Naive thymus-derived CD4-positive, alpha-beta T cell (primary cell): ENCODE measurements at places on chromosomes 6 and 20. TPM values are rescaled to one million over a fixed set of nuclear protein-coding genes. Genes with fewer than 3 reads are reported as not detected.

The TREML1 gene
- total RNA-seq = not detected in 2 replicates

The CCDC170 gene
- total RNA-seq = not detected

The TNF gene
- total RNA-seq = 23.6 TPM

The RIMS1 gene
- not detected for total RNA-seq

The KCNB1 gene
- 0.15 and 0.58 TPM in 2 replicates for total RNA-seq

The THBD gene
- 14.6 TPM for total RNA-seq

The TMEM244 gene
- not detected for total RNA-seq

The MYB gene
- 16.5 TPM for total RNA-seq

The GSTA4 gene
- 2.6 TPM for total RNA-seq

The ULBP1 gene
- not detected for total RNA-seq

The HS3ST5 gene
- not detected for total RNA-seq

The KIAA0408 gene
- total RNA-seq = 0.64 TPM

GRCh38 chr6:79461205-79461604 is 76.0 kb downstream of the LCA5 start:
- no peaks in the 10 kb centered on the region for H3K27me3 ChIP-seq
- H3K4me3 ChIP-seq = no peak overlapping the region
- no peak for DNase-seq
- H3K27ac ChIP-seq = no peak overlapping the region
- no peaks in the 10 kb centered on the region for H3K36me3 ChIP-seq

DNA sequence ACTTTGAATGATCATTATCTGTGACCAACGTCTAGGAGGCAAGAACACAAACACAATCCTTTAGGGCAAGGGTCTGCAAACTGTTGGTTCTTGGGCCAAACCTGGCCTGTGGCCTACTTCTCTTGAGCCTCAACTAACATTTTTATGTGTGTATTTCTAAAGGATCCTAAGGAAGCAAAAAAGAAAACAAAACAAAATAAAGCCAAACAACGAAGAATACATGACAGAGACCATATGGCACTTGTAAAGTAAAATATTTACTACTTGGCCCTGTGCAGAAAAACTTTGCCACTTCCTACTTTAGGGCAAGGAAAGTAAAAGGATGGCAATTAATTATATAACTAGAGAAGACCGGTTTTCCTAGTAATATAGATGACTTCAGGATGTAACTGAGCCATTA is 1056.2 kb downstream of the EPHA7 start:
- H3K27ac ChIP-seq = no peak overlapping the region
- no peak overlapping the region for H3K4me3 ChIP-seq
- no peaks in the 10 kb centered on the region for H3K36me3 ChIP-seq
- H3K27me3 ChIP-seq = no peaks in the 10 kb centered on the region
- H3K4me1 ChIP-seq = no peaks in the 10 kb centered on the region

DNA sequence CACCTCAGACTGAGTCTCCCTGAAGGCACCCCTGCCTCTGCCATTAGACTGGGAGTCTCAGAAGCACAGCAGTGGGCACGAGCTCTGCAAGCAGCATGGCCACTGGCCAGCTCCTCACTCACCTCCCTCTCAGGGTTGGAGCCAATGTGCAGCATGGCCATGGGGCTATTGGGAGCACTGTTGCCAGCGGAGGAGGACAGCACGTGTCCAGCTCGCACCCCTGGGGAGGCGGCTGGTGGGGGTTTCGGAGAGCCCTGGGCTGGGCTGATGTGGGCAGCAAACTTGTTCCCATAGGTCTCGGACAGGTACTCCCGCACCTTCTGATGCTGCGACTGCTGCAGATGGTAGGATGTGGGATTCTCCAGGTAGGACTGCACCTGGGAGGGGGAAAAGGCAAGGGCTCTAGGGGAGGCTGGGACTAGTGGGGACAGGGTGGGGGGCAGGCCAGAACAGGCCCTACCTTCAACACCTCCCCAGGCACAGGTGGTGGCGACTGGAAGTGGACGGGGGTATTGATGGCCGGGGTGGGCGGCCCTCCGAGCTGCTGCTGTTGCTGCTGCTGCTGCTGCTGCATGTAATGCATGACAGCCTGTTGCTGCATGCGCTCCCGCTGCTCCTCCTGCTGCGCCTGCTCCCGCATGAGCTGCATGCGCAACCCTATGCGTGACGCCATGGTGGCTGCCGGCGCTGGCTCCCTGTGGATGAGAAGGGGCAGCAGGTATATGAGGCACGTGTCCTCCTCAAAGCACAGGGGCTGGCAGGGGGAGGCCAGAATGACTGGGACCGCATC is 44.7 kb downstream of the TFEB start:
- H3K27me3 ChIP-seq = no peaks in the 10 kb centered on the region
- no peak overlapping the region for H3K27ac ChIP-seq
- peaks cover 8% of the 10 kb centered on the region for H3K36me3 ChIP-seq
- DNase-seq = no peak
- H3K4me1 ChIP-seq = no peaks in the 10 kb centered on the region
- H3K4me3 ChIP-seq = no peak overlapping the region

DNA sequence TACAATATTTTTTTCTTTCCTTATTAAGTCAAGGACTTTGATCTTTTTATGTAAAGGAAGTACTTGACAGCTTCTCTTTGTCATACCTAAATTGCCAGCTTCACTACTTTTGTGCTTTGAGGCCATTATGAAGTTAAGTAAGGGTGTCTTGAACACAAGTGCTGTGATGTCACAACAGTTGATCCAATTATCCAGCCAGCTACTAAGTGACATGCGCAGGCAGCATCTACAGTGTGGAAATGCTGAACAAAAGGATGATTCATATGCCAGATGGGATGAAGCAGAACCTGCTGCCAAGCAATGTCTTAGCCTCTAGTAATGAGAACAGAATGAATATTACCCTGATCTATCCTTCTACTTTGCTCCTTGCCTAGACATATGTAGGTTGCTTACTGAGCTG is 68.3 kb upstream of the TMEM244 start:
- H3K4me3 ChIP-seq = no peak overlapping the region
- H3K36me3 ChIP-seq = no peaks in the 10 kb centered on the region
- H3K27ac ChIP-seq = no peak overlapping the region
- no peaks in the 10 kb centered on the region for H3K27me3 ChIP-seq

DNA sequence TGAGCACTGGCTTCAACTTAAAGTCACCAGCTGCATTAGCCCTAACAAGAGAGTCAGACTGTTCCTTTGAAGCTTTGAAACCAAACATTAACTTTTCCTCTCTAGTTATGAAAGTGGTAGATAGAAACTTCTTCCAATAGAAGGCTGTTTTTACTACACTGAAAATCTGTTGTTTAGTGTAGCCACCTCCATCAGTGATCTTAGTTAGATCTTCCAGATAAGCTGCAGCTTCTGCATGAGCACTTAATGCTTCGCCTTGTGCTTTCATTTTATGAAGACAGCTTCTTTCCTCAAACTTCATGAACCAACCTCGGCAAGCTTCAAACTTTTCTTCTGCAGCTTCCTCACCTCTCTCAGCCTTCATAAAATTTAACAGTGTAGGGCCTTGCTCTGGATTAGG is 133.2 kb downstream of the INSM1 start:
- peaks cover 8% of the 10 kb centered on the region for H3K36me3 ChIP-seq
- H3K27ac ChIP-seq = no peak overlapping the region
- no peaks in the 10 kb centered on the region for H3K4me1 ChIP-seq
- H3K27me3 ChIP-seq = no peaks in the 10 kb centered on the region

GRCh38 chr6:33621711-33622388 is 728 bp downstream of the ITPR3 start:
- peak overlapping the region; percentile 97 for H3K27ac ChIP-seq
- peak overlapping the region; percentile 66 for H3K4me3 ChIP-seq
- DNase-seq = no peak
- peaks cover 34% of the 10 kb centered on the region for H3K4me1 ChIP-seq
- no peaks in the 10 kb centered on the region for H3K36me3 ChIP-seq

DNA sequence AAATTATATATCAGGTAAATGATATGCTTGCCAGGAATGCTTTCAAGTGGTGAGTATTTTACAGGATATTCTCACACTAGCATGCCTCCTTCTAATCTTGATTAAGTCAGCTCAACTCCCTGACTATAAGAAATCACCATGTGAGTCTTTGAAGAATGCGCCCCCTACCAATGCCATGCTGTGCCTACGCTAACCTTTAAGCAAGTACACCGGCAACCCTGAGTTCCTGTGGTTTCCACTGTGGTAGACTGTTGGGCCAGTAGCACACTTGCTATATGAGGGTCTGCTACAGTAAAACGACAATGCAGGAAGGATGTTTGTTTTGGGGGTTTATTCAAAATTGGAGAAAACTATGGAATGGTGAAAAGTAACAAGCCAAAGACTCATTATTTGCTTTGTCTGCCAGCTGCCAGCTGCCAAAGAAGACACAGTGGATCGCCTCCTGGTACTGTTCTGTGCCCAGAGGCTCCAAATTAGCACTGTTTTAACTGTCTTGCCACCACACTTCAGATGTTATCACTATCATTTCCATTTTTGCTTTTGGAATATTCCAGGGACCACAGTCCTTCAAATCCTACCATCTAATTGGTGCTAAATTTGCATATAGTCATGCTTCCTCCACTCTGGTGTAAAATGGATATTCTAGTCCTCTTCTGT is 333.5 kb downstream of the RNGTT start:
- no peaks in the 10 kb centered on the region for H3K4me1 ChIP-seq
- no peak for DNase-seq
- no peak overlapping the region for H3K27ac ChIP-seq
- H3K27me3 ChIP-seq = no peaks in the 10 kb centered on the region
- H3K4me3 ChIP-seq = no peak overlapping the region
- no peaks in the 10 kb centered on the region for H3K36me3 ChIP-seq

DNA sequence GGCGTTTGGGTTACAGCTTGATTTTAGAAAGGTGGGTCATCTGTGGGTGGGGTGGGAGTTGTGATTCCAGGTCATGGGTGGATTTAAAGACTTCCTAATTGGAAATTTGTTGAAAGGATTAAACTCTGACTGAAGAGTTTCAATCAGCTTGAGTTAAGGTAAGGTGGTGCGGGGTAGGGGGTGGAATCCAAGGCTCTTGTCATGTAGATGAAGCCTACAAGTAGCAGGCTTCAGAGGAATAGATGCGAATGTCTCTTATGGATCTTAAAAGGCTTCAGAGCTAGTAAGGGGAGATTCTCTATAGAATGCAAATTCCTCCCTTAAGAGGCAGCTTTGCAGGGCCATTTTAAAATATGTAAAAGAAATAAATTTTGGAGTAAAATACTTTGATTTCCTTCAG is 645.3 kb downstream of the FRK start:
- no peaks in the 10 kb centered on the region for H3K4me1 ChIP-seq
- no peak for DNase-seq
- no peak overlapping the region for H3K27ac ChIP-seq

- H3K4me1 ChIP-seq = no peaks in the 10 kb centered on the region
- H3K27ac ChIP-seq = no peak overlapping the region
- no peak for DNase-seq
- no peaks in the 10 kb centered on the region for H3K27me3 ChIP-seq
- no peak overlapping the region for H3K4me3 ChIP-seq
- H3K36me3 ChIP-seq = no peaks in the 10 kb centered on the region
Measured at GRCh38 chr20:48277266-48277665, 492.0 kb upstream of the SULF2 start.

DNA sequence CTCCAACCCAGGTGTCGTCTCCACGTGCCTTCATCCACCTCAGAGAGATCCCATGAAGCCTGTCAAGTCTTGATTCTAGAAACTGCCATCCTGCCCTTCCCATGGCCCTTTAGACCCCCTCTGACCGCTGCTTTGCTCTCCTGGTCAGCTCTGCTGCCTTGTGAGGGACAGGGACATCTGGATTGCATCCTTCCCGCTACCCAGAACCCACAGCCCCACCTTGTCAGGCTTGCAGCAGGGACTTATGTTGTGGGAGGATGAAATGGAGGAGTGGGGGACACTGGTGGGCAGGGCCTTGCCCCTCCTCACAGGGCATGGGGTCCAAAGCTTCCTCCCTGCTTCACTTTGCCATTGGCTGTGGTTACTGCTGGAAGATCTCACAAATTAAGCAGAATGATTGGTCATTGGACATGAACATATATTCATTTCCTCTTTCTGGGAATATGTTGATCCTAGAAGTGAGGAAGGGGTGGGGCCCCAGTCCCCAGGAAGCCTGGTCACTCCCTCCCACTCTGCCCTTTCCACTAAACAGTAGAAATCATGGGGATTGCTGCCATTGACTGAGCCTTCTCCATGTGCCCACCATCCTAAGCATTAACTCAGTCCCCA is 4.5 kb downstream of the GLP1R start:
- H3K27me3 ChIP-seq = no peaks in the 10 kb centered on the region
- H3K4me3 ChIP-seq = no peak overlapping the region
- H3K4me1 ChIP-seq = no peaks in the 10 kb centered on the region

- no peak overlapping the region for H3K4me3 ChIP-seq
- H3K4me1 ChIP-seq = no peaks in the 10 kb centered on the region
- H3K36me3 ChIP-seq = no peaks in the 10 kb centered on the region
- H3K27me3 ChIP-seq = no peaks in the 10 kb centered on the region
- no peak overlapping the region for H3K27ac ChIP-seq
Measured at GRCh38 chr6:7188492-7188891, 80.7 kb downstream of the RREB1 start.

DNA sequence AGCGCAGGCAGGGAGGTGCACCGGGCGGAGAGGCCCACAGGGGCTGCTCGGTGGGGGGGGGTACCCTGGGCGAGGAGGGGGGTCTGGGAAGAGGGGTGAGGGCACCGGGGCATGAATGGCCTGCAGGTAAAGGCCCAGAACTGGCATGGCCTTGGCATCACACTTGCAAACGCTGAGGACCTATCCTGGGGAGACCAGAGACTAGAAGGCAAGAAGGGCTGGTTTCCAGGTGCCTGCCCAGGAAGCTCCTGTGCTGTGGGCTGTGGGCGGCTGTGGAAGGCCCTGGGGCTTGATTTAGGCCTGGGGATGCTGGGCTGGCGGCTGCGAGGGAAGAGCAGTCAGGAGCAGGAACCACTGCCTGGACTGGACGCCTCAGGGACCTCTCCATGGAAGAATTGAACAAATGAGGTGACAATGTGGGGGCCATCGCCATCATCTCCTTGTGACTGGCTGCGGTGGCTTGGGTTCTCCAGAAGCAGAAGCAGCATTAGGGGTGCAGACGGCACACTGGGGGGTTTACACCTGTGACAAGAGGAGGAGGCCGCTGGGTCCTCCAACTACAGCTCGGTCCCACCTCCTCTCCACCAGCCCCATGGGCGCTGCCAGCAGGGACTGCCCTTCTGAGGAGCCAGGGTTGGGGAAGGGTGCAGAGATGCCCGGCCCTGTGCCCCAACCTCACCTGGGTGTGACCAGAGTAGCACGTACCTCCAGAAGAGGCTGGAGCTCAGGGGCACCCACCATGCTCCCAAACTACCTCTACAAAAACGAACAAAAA is 32.1 kb upstream of the IRF4 start:
- H3K4me3 ChIP-seq = no peak overlapping the region
- no peak for DNase-seq
- H3K36me3 ChIP-seq = no peaks in the 10 kb centered on the region
- no peak overlapping the region for H3K27ac ChIP-seq
- H3K4me1 ChIP-seq = no peaks in the 10 kb centered on the region

DNA sequence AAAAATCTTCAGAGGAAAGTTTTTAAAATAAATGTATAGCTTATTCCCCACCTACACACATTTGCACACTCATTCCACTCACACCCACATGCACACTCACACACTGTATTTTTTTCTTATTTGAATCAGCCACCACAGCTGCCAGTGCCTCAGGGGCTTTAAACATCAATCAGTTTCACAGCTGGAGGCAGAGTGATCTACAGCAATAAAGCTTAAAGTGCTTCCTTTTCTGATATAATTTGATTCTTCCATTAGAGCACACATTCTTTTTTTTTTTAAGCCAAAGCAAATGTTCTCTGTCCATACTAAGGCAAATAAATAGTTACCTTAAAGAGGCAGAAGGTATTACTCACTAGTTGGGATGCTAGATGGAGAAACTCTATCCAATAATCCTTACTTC is 498.8 kb upstream of the POU3F2 start:
- no peaks in the 10 kb centered on the region for H3K27me3 ChIP-seq
- H3K4me3 ChIP-seq = no peak overlapping the region
- no peaks in the 10 kb centered on the region for H3K36me3 ChIP-seq
- H3K27ac ChIP-seq = no peak overlapping the region
- H3K4me1 ChIP-seq = no peaks in the 10 kb centered on the region
